ENCODE measurements at places on chromosomes 5 and 9. TPM values are rescaled to one million over a fixed set of nuclear protein-coding genes. Genes with fewer than 3 reads are reported as not detected.

GRCh38 chr9:123065196-123065595 lies 31.7 kb downstream of the GPR21 start:
- no peak for DNase-seq

DNA sequence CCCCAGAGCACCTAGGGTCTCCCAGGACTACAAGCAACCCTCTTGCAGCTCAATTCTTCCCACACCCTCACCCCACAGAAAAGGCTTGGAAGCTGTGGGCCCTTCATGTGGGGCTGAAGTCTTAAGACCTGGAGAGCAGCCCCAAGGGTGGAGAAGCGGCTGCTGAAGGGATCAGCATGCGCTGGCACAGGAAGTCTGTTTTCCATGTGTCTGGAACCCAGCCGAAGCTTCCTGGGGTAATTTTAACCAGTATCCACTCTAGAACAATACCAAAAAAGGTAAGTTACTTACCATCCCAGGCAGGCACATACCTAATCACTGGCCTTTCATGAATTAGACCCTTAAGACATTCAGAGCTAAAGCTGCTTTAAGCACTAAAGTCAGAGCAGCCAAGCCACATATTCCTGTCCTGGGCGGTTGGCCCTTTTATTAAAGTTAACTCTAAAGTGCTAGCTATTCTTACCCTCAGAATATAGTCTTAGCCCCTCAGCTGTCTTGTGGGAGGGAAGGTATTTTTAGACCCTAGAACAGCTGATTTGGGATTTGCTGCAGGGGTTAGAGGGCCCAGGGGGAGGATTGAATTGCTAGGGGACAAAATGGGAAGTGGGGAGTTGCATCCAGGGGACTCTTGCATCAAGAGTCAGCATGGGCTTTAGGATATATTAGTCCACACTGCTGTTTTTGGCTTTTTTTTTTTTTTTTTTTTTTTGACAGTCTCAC lies 6.9 kb downstream of the IL17B start:
- DNase-seq: no peak

DNA sequence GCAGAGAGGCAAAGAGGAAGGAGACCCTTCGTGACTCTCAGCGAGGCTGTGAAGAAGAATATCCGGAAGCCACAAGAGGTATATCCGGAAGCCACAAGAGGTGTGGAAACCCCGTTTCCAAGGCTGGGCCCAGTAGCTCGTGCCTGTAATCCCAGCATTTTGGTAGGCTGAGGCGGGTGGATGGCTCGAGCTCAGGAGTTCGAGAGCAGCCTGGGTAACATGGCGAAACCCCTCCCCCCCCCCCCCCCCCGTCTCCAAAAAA lies 612 bp upstream of the BBLN start:
- DNase-seq: peak; percentile 67

The PLAC8L1 gene
- total RNA-seq: not detected

- DNase-seq: no peak
Measured at GRCh38 chr5:131932235-131932634, 13.2 kb downstream of the MEIKIN start.

DNA sequence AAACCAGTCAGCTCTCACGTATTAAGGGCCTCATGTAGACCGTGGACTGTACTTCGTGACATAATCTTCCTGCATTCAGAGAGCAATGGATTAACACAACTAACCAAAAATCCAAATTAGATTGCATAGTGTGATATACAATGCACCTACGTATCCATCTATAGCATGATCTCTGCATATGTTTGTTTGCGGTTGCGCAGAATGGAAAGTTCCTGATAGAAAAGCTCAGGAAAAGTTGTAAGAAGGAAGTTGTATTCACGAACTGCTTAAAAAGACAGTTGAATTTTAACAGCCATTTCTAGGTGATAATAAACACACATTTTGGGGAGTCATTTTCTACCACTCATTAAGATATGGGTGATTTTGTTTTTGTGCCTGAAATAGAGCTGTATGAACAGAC lies 869.0 kb downstream of the TLE4 start:
- DNase-seq: no peak

The F2RL1 gene
- 2.2 TPM for total RNA-seq

DNA sequence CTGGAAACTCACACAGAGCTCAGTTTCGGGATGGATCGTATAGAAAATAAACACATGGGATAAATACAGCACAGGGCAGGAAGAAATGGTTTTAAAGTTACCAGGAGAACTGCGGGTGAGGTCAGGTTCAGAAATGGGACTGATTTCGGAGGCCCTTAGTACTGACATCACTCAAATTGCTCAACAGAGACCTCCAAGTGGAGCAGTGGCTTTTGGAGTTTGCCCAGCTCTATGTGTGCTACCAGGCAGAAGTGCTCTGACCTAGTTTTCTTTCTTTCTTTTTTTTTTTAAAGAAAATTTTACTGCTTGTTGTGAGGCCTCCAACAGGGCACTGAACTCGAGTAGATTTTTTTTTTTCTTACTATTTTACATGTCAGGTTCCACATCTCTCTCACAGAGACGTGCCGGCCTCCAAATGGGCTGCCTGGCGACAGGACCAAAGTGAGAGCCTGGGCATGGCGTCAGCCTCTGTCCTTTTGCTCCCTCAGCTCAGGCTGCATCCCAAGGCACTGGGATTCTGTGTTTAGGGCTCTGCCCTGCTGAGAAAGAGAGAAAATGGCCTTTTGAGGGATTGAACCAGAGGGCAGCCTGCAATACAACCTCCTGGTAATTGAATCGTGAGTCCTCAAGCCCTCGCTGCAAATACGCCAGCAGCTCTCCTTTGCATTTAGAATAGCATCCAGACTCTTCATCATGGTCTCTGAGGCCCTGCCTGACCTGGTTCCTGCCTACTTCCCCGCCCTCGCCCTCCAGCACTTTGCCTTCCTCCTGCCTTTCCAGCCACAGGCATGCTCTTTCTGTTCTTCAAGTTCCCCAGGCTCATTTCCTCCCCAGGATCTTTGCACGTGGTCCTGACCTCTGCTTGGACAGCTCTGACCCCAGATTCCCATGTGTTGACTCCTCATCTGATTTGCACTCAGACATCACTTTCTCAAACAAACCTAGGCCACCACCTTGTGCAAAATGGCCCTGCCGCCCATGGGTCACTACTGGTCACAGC lies 173.5 kb downstream of the FGF1 start:
- DNase-seq: no peak

GRCh38 chr5:99061299-99061698 lies 132.5 kb upstream of the CHD1 start:
- no peak for DNase-seq

DNA sequence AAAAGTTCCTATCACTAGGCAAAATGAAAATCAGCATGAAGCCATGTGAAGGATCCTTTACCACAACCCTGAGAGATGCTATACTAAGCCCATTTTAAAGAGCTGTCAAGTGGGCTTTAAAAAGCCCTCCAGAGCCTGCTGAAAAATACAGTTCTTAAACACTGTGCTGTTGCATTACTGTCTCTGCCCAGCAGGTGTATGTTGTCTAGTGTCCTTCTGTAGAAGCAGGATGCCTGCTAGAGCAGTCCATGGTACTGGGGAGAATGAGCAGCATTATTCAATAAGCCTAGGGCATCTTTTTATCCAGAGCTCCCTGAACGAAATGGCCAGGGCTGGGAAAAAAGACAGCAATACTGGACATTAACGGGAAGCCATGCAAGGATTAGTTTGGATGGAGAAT lies 126.2 kb upstream of the PLCXD3 start:
- no peak for DNase-seq

The POLK gene
- total RNA-seq: 30.6 TPM

- no peak for DNase-seq
Measured at GRCh38 chr5:95080030-95080429, 204.9 kb downstream of the MCTP1 start.

DNA sequence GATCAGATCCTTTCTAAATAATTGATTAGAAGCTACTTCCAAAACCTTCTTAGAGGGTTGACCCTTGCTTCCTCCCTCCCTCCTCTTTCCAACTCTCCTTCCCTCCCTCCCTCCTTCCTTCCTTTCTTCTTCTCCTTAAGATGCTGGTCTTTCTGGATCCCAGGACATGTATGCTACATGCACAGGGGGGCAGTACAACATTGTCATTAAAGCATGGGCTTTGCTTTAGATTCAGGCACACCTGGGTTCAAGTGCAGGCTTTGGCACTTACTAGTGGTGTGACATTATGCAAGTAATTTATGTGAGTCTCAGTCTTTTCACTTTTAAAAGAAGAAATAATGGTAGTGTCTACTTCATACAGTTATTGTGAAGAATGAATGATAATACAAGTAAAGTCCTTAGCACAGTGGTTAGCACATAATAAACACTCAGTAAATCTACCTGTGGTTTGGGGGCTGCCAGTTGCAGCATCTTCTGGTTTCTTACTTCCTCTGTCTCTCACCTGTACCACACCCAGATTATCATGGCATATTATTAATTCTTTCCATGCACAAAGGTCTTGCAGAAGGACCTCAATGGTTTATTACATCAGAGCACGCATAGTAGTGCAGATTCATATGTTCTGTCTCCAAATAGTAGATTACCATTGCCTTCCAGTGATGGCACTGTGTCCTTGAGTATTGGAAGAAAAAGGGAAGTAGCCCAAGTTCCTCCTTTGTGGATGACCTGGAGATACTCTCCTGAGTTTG lies 154.1 kb downstream of the ARHGAP26 start:
- peak; percentile 28 for DNase-seq

The TOPORS gene
- 13.3 TPM for total RNA-seq

DNA sequence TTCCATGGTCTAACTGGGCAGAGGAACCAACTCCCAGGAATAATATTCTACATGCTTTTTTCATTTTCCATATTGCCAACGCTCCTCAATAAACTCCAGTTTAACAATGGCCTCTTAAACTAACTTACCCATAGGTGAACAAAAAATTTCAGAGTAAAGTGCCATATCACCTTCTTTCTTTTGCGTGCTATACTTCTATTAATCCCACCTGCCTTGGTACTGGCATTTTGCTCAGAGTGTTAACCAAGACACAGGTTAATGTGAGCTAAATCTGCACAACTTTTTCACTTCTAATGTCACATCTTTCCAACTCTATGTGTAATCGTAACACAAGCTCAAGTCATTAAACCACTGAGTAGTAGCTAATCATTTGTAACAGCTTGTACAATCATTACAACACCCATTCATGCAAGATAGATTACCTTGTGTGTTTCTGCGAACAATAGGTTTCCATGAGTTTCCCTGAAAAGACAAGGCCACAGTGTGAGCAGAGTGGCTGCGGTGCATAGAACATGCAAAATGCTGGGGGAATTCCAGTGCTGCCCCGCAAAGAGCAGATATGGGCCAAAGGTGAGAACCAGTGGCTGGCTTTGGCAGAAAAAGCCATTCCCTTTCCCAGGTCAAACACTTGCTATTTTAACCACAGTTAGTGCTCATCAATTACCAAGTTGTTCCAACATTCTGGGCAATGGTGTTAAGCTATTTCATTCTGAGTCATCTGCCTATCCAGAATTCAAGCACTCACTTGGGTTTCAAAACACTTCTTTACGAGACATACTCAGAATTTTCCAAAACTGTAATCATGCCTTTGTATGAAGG lies 42.8 kb downstream of the TIMD4 start:
- DNase-seq: peak; percentile 90

DNA sequence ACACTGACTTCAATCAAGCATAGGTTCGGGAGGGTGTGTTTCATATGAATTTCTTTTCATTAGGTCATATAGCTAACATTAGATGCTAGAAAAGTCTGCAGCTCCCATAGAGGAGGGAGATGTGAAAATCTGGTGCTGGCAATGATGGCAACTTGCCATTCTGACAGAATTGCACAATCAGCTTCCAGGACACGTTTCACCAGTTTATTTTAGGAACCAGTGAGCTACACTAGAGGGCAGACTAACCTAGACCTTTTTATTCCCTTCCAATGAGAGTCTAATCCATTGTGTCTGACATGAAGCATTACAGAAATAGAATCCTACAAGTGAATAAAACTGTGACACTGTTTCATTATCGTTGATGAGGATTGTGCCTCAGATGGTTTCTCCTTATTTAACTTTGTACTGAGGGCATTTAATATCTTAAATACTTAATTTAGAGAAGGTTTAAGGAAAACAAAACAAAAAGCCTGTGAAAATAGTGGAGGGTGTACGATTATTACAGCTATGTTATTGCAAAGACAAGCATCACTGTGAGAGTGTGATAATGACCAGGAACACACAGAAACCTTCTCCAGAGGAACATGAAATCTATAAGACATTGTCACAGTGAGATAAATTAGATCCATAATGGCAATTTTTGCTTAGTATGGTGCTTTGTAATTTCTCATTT lies 363.3 kb upstream of the RPS23 start:
- DNase-seq: peak; percentile 24

The HSDL2 gene
- total RNA-seq: 25.3 TPM

- no peak for DNase-seq
Measured at GRCh38 chr9:128792134-128792533, 5.1 kb downstream of the TBC1D13 start.

- DNase-seq: no peak
Measured at GRCh38 chr5:156148301-156148700, 178.7 kb upstream of the SGCD start.

GRCh38 chr9:99796231-99796630 lies 25.5 kb upstream of the NR4A3 start:
- peak; percentile 7 for DNase-seq

The PLGRKT gene
- total RNA-seq: 28.5 TPM

The CHSY3 gene
- not detected for total RNA-seq

Data from activated CD8-positive, alpha-beta T cell treated with anti-CD3 and anti-CD28 coated beads for 36 hours (primary cell).